ENCODE measurements at places on chromosomes 1 and 21.

- DNase-seq = no peak
These were observed 49.7 kb upstream of the HMGB4 start for GRCh38 chr1:33814166-33814565.

- no peak for DNase-seq
These were observed 397.9 kb downstream of the NPHP4 start for GRCh38 chr1:5594056-5594956.

GRCh38 chr1:227322376-227322775 is 4.1 kb upstream of the CDC42BPA start:
- no peak for DNase-seq

DNA sequence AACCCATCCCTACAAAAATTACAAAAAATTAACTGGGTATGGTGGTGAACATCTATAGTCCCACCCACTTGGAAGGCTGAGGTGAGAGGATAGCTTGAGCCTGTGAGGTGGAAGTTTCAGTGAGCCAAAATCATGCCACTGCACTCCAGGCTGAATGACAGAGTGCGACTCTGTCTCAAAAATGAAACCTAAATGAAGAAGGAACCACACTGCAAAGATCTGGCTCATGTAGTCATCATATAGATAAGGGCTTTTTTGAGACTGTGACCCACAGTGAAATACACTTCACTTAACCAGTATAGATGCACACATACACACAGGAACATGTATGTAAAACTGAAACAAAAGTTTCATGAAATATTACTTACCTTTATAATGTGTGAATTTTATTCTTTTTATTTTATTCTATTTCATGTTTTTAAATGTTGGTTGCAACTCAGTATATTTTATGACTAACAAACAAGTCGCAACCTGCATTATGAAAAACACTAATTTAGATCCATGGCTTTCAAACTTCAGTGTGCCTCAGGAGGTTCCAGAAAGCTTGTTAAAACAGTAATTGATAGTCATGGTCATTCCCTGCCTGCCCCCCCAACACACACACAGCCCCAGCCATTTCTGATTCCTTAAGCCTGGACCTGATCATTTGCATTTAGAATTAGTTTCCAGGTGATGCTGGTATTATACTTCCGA is 189.5 kb downstream of the PATJ start:
- DNase-seq = no peak

DNA sequence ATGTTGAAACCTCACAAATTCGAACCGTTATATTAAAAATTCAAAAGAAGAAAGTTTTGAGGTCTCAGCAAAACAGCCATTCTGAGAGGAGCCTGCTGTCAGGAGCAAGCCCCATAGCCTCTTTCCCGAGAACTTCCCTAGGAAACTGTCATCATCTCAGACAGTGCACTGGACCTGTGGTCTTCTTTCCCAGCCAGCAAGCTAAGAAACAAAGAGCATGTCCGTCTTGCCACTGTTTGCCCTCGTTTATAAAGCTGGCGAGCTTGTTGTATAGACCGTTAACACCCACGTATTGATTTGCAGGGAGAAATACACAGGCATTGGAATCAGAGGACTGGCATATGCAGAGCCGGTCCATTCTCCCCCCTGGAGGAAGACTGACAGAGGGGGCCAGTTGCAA is 407.0 kb downstream of the NPHP4 start:
- no peak for DNase-seq

DNA sequence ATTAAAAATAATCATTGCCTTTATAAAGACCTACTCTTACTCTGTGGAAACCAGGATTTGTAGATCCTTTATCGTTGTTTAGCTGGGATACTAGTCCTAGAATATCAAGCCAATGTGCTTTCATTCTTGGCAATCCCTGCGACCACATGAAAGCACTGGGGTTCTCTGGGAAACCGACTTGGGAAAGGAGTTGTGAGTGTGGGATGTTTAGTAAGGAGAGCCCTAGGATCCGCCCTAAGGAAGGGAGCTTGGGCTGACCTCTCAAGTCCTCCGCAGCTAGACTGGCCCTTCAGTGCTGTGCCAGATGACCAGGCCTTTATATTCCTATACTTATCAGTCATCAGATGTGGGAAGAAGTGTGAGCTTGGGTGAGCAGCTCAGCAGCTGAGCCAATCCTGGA is 5.2 kb upstream of the KRTAP19-8 start:
- DNase-seq = no peak
